ENCODE measurements at places on chromosomes 6 and 20. TPM values are rescaled to one million over a fixed set of nuclear protein-coding genes. Genes with fewer than 3 reads are reported as not detected.
A peak's percentile ranks its signal among the peaks of the same experiment; 100 is the strongest.

Gene CFAP206
- 0.19 TPM for total RNA-seq

Gene MED20
- total RNA-seq: 16.5 TPM

- DNase-seq: peak; percentile 62
Observed at GRCh38 chr6:157599191-157599590, 218.2 kb downstream of the ZDHHC14 start.

DNA sequence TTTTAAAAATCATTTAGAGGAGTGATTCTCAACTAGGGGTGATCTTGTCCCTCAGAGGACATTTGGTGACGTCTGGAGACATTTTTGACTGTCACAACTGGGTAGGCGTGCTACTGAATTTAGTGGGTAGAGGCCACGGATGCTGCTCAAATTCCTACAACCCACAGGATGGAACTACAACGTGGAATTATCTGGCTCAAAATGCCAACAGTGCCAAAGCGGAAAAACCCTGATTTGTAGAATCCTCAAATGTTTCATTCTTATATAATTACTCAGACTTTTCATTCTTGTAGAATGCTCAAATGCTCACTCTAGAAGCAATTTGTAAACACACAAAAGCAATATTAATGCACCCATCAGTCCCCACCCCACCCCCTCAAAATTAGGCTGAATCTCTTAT lies 229.8 kb downstream of the ZMYND8 start:
- DNase-seq: peak; percentile 1

DNA sequence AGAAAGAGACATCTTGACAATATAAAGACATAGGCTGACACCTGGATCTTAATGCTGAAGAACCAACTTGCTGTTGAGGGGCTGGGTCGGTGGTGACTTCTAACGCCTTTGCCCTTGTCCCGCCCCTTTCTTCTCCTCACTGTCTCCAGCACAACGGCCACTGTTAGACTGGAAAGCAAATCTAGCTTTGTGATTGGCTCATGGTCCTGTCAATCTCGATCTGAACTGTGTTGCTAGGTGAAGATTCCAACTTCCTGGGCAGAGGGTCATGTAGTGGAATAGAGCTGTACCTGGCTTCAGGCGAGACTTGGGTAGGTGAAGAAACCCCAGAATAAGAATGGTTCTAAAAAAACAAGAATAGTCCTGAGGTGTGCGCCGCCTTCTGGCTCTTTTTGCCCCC lies at the start of gene PGK2:
PGK2 (minus strand) TSS at position 110 of the 400 bp plus-strand sequence; CDS start at position 12, 98 bp downstream.
- no peak for DNase-seq

GRCh38 chr20:39101895-39102294 lies 139.8 kb downstream of the DHX35 start:
- DNase-seq: no peak

GRCh38 chr6:43260791-43261190 lies 17.5 kb downstream of the TTBK1 start:
- no peak for DNase-seq

- no peak for DNase-seq
Observed at GRCh38 chr6:83055366-83055964, 10.2 kb downstream of the UBE3D start.

- DNase-seq: no peak
Observed at GRCh38 chr6:34468378-34468892, 2.6 kb downstream of the PACSIN1 start.

- DNase-seq: no peak
Observed at GRCh38 chr6:54074578-54075195, 36.6 kb upstream of the MLIP start.

GRCh38 chr6:149082320-149082719 lies 235.2 kb upstream of the TAB2 start:
- DNase-seq: no peak

DNA sequence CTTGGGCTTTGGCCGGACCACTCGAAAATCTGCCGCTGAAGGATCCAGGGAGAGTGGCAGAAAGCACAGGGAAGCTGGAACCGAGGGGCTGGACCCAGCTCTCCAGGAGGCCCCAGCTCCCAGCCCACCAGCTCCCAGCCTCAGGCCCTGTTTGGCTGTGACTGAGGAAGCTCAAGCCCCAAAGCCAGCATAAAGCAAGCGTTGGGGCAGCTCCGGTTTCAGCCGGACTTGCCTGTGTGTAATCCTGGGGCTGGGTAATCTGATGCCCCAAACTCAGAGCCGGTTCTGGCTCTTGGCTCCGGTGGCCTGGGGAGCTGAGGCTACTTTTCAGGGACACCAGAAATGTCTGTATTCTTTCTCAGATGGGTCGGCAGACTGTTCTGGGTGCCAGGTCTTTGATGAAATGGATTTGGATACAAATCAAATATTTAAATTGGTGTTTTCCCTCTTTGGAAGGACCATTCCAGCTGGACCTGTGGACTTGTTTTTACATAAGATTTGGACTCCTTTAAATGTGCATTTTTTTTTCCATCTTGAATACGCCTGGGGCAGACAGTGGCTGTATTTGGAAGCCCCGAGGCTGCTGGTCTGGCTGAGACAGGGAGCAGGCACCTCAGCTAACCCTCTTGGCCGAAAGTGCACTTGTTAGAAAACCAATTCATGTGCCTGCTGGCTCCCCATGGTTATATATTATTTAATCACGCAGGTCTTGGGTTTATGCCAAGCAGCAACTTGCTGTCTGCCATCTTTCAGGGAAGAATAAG lies 29.7 kb downstream of the RPP40 start:
- DNase-seq: peak; percentile 87

GRCh38 chr6:53026526-53026925 lies 31.4 kb upstream of the GSTA4 start:
- DNase-seq: no peak

DNA sequence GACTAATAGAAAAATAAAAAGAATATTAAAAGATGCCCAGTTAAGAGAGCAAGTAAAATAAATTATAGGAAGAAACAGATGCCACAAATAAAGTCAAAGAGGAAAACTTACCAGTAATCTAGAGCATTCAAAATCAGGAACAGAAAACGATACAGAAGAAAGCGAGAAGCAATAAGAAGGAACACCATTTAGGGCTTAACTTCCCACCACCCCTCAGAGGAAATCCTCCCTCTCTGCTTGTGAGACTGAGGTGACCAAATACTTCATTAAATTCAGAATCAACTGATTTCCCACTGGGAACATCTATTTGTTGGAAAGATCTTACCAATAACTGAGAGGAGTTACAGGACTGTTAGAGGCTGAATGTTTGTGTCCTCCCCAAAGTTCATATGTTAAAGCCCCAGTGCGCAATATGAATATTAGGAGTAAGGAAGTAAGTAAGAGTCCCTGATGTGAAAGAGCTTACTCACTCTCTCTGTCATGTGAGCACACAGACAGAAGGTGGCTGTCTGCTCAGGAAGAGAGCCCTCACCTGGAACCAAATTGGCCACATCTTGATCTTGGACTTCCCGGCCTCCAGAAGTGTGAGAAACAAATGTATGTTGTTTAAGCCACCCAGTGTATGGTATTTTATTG lies 19.5 kb downstream of the KATNA1 start:
- DNase-seq: no peak

Data from mesenteric fat pad (tissue), 1 donor.